AG04449 (cell line): ENCODE measurements at places on chromosomes 7 and 10.

DNA sequence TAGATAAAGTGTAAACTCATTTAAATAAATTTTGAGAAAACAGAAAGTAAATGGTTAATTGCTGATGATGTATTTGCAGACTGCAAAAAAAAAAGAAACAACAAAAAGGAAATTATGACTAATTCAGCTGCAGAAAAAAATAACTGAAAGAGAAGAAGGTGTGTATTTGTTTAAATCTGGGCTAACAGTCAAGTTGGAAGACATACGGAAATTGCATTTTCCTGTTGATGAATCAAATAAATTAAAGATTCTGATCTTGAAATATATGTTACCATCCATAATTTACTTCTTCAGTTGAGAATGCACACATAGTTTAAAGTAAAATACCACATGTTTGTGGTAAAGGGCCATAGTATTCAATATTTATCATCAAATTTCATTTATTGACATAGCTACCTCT, 19.3 kb upstream of the ING3 start:
- DNase-seq = no peak

DNA sequence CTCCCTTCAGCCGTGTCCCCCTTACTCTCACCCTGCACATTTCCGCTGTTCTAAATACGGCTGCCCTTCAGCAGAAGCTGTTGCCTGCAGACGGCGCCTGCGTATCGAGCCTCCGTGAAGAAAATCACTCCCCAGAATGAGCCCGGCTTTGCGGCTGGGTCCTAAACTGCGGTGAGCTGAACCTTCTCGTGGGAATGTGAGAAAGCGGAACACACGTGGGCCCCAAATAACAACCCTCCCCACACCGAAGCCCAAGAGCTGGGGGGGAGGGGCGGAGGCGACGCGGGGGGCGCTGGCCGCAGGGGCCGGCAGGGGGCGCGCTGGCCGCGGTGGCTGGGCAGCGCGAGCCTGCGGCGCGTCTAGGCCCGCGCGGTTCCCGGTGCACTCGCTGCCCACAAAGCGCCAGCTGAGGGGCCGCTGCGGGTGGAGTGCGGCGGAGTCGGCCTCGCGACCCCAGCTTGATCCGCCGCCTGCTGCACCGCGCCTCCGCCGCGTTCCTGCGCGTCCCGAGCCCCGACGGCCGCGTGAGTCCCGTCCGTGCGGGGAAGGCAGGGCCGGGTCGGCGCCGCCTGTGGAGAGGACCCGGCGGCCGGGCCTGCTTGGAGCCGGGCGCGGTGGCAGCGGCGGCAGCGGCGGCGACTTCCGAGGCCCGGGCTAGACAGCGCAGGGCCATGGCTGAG, at the start of gene ZNF398:
Gene ZNF398 (plus strand): TSS at position 382 of the 680 bp plus-strand sequence. CDS start 290 bp downstream, at position 672.
- no peak for DNase-seq

DNA sequence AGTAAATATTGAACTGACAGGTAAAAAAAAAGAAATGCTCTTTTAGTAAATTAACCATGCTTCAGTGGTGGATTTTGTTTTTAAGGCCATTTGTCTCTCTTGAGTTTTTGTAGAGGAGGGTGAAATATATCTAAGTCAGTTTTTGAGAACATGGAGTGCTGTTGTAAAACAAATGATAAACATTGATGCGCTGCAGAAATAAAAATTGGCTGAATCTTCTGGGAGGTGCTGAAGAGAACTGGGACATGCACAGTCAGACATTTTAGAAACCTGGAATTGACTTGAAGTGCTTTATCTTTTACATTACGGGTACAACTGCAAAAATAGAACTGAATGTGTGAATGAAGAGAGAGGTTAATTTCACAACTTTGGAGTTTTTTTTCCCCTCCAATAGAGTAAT, 203.0 kb upstream of the HDAC9 start:
- DNase-seq = no peak

DNA sequence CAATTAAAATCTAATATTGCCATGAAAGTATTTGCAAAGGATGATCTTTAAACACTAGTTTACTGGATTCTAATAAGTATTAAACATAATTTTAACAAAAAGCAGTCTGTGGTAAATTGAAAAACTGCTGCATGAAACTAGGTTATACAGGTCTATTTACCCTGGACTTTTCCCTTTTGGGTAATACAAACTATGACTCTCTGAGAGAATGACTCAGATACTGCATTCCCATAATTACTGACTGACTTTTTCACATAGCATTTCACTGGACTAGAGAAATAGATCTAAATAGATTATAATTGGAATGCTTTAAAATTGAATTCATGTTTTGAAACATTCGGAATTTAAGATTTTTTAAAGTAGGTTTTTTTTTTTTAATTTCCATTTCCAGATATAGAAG, 395.7 kb downstream of the THSD7A start:
- DNase-seq = no peak

- DNase-seq = no peak
Observed at GRCh38 chr10:21076381-21076780, 179.3 kb upstream of the NEBL start.

GRCh38 chr10:122656741-122657140, 42.9 kb downstream of the C10orf120 start:
- no peak for DNase-seq
